ENCODE measurements at places on chromosomes 12 and 14. TPM values are rescaled to one million over a fixed set of nuclear protein-coding genes. Genes with fewer than 3 reads are reported as not detected.

Gene KRT2
- not detected for total RNA-seq

Gene CRIP1
- total RNA-seq: not detected

Gene CCDC175
- total RNA-seq: not detected

Gene OASL
- 0.79 TPM for total RNA-seq

Gene NUDT4
- 49.4 TPM for total RNA-seq

Gene RGS6
- not detected for total RNA-seq

Gene ZNF891
- 0.77 TPM for total RNA-seq

Gene PKP2
- 53.9 TPM for total RNA-seq

Gene C3AR1
- total RNA-seq: not detected

- no peak for DNase-seq
Measured at GRCh38 chr12:124601706-124602105, 34.3 kb upstream of the NCOR2 start.

DNA sequence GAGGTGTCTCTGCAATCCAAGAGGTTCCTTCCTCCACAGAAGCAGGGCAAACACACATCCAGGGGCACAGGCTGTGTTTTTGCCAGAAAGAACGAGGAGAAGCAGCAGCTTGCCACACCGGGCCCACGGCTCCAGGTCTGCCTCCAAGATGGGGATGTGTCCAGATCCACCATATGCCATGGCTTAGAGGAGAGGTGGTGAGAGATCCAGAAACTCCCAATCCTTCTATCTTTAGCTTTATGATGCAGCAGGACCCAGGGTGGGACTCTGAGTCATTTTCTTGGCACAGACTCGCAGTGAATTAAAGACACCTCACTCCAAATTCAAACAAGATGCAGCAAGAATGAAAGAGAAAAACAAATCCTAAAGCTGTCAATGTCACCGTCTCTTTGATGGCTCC is 481.4 kb upstream of the TMEM132C start:
- peak; percentile 1 for DNase-seq

DNA sequence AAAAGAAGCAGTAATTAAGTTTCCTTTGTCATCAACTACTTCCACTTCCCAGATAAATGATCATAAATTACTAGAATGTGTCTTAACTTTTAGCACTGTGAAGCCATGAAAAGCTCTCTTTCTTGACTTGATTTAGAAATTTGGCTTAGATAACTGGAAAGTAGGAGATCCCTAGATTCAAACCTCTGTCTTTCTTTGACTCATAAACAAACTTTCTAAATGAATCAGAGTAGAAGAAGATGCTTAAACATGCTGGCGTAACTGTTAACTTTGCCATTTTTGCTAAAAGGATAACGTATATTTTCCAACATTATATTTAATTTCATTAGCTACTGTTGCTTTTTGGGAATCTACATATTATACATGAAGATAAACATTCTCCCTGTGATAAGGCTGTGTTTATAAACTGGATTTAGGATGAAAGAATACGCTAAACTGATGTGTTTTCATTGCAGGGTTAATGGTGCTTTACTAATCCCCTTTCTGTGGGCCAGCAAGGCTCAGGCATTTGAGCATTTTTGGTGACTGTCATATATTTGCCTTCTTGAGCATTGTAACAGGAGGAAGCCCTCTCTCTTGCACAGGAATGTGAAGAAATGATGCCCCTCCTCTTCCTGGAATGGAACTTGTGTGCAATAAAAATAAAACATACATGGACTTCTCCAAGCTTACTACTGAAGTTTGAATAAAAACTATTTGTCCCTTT is 301.4 kb downstream of the BMP4 start:
- DNase-seq: no peak

DNA sequence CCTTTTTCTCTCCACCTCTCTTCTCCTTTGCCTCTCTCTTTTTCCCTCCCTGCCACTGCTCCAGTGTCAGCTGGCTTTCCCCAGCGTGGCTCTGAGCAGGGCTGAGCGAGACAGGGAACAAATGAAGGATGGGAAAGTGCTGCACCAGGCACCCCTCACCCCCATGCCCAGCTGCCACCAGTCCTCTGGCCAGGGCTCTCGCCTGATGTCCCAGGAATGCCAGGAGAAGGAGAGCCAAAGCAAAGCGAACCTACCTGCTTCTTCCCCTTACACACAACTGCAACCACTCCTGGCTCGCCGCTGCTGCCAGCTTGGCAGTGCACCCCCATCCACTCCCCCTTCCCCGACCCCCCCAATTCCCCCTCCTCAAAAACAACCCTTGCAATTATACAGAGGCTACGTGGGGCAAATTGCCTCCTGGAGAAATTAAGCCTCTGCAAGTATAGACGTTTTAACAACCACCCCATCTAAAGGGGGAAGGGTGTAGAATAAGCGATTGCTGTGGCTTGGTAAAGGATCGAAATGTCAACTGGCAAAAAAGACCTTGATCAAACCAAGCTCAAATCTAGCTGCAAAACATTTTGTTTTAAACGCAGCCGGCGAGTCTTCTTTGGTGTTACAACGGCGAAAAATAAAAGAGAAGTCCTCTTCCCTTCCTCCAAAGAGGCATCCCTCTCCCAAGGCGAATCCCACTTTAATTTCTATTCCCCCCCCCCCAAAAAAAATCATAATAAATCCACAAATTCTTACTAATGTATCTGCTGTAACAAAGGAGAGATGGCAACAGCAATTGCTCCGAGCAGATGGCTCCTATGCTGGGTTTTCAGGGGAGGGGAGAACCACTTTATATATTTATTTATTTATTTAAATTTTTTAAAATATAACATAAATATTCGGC is 2.9 kb downstream of the BCL11B start:
- no peak for DNase-seq

- no peak for DNase-seq
Measured at GRCh38 chr12:72734581-72734980, 462.4 kb downstream of the TRHDE start.

GRCh38 chr12:91074154-91074709 is 16.4 kb upstream of the KERA start:
- no peak for DNase-seq

- DNase-seq: peak; percentile 70
Measured at GRCh38 chr12:24960222-24960855, 11.4 kb upstream of the BCAT1 start.

- no peak for DNase-seq
Measured at GRCh38 chr14:37094502-37094901, 77.9 kb downstream of the SLC25A21 start.

- DNase-seq: no peak
Measured at GRCh38 chr12:108571609-108572165, 9.3 kb downstream of the ISCU start.

DNA sequence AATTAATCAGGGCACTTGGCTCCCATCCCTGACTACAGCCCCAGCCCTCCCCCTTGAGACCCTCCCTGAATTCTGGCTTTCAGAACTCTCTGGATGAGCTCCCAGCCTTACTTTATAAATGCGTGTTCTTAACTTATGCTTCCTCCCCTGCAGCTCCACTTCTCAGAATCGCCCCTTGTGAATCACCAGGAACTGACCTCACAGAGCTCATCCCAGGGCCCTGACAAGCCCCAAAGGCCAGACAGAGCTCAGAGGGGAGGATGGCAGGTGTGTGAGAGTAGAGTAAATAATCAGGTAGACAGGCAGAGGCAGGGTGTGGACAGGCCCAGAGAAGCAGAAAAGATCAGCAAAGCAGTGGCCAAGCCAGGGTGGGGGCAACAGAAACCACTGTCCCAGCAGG is 68.2 kb upstream of the FOXN3 start:
- DNase-seq: peak; percentile 68

GRCh38 chr14:55436519-55436918 is 3.9 kb downstream of the TBPL2 start:
- no peak for DNase-seq

- DNase-seq: no peak
Measured at GRCh38 chr14:42163136-42163535, 556.5 kb downstream of the LRFN5 start.

DNA sequence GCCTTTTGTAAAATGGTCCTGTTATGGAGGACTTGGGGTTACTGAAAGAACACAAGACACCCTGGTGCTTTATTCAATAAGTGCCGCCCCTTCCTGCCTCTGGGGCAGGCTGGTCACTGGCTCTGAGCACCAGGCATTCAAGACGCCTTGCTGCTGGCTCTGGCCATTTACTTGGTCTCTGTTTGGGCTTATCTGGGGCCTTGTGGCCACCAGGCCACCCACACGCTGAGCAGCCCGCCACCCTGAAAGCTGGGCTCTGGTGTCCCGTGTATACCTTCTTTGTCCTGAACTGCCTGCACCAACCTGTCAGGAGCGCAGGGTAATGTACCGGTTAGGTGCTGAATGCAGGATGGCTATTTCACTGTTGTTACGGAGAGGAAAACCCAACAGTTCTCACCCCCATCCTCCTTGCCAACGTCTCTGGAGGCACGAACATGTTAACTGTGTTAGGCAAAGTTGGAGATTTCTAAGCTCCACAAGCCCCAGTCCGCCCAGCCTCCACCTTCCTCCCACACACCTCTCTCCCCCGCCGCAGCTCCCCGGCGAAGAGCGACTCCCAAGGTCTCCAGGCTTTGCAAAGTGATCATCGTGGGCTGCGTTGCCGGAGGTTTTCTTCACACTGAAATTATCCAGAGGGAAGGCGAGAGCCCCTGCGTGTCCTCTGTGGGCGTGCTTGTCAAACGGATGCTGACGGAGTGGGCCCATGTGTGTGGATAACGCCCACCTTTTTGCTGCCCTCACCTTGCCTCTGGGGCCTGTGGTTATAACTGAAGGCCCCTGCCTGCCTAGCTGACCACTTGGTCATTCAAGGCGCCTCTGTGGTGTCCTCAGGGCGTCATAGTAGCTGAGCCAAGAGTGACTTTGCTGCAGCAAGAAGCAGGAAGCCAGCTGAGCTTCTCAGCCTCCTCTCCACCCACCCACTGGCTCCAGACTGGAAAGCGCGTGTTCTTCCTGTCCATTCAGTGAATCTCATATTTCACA is 18.8 kb upstream of the BEGAIN start:
- no peak for DNase-seq

DNA sequence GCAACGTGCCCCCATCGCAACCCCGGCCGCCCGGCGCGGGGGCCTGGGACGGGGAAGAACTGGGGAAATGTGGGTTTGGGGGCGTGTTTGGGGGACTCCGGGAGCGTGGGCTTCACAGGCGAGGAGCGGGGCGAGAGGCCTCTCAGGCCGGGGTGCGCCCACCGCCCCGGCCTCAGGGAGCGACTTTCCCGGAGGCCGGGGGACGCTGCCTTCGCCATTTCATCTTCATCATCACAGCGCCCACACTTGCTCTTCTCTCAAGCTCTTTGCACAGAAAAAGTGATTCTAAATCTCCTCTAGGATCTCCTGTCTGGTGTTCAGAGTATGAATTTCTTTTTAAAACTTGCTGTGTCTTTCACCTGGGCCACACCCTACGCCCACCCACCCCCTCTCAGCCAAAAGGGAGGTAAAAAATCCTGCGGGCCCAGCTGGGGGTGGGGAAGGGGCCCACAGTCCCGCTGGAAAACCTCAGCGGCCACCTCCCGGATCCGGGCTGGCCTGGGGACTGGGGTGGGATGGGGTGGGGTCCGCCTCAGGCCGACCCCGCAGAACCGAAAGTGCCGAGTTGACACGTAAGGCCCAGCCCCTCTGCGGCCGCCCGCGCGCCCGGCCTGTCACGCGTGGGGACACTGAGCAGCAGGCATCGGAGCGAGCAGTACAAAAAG is 7.4 kb downstream of the CDKN1B start:
- DNase-seq: peak; percentile 7

- DNase-seq: no peak
Measured at GRCh38 chr14:104137297-104138097, 890 bp upstream of the KIF26A start.

DNA sequence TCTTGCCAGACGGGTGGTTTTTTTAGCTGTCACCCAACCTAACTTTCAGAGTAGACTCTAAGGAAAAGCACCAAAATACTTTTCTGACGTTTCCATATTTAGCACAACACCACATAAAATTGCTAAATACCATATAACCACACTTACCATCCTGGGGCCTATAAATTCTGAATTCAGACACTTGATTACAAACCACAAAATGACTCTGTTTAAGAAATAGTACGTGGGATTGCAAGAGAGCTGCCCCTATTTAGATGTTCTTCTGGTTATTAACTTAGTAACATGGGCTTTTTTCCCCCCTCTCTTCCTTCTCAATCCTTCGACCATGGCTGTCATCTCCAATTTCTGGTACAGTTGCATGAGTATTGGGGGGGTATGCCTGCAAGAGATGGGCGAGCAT is 287.7 kb downstream of the BMP4 start:
- no peak for DNase-seq

DNA sequence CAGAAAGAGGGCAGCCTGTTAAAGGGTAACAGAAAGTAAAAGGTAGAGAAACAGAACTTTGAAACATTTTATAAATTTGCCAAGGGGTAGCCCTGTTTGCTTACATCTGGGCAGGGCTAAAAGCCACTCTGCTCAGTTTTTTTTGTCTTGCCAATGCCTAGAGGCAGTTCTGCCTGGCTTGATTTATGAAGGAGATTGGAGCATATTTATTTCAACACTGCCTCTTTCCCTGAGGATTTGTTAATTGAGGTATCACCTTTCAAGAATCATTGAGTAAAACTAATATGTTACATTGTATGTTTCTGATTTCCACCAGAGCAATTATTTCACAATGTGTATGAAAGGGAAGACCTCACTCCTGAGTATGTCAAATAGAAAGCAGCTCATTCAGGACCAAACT is 160.8 kb downstream of the GXYLT1 start:
- DNase-seq: no peak

- no peak for DNase-seq
Measured at GRCh38 chr12:24743941-24744793, 204.7 kb downstream of the BCAT1 start.

- peak; percentile 100 for DNase-seq
Measured at GRCh38 chr12:122946690-122947341, 19.4 kb downstream of the ABCB9 start.

DNA sequence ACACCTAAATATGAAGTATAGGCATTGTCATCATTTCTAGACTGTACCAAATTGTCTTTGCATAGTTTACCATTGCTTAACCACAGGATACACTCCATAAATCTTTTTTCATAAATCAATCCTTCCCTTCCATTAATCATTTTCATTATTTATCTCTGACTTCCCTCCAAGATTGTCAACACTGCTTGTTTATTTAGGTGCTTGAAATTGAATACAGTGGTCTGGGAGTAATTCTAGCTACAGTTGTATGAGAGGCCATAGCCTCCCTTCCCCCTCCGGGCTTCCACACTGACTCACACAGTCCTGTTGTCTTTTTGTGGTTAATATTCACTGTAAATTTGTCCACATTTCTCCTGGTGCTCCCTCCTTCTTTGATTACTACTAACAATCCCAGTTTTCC is 114.2 kb upstream of the ARID2 start:
- peak; percentile 65 for DNase-seq

DNA sequence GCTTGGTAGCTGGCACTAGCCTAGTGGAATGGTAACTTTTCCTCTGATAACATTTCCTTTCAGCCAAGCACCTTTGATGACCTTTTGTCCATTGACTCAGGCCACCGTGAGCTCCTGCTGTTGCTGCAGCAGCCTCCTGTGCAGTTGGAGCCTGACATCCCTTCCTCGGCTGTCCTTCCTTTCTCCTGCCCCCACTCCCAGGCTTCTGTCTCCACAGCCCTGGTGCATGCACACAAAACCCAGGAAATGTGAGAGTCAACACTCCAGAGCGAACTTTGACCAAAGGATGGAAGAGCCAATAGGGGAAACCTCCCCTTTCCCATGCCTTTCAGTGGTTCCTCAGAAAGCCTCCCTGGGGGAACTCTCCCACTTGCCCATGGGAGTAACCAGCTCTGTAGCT is 115.0 kb downstream of the TMEM260 start:
- DNase-seq: no peak

DNA sequence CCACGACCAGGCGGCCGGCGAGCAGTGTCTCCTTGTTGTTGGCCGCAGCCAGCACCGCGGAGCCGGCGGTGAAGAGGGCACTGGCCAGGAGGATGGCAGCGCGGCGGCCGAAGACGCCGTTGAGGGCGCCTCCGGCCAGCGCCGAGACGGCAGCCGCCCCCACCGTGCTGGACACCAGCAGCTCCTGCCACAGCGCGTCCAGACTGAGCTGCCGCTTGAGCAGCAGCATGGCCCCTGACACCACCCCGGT is 691 bp downstream of the SLC2A13 start:
- DNase-seq: peak; percentile 5
